GM04504 (cell line): ENCODE measurements at places on chromosomes 16 and 17.
A peak's percentile ranks its signal among the peaks of the same experiment; 100 is the strongest.

GRCh38 chr16:23940111-23940510 is 104.3 kb downstream of the PRKCB start:
- DNase-seq, result no peak

DNA sequence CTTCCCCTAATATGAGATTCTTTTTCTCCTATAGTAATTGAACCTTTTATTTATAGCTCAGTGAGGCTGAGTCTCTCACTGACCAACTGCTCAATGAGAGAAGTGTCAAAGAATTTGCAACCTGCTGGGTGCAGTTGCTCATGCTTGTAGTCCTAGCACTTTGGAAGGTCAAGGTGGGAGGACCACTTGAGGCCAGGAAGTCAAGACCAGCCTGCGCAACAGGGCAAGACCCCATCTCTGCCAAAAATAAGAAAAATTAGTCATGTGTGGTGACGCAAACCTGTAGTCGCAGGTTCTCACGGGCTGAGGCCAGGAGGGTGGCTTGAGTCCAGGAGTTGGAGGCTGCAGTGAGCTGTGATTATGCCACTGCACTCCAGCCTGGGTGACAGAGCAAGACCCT is 30.9 kb upstream of the CRYBA1 start:
- no peak for DNase-seq

DNA sequence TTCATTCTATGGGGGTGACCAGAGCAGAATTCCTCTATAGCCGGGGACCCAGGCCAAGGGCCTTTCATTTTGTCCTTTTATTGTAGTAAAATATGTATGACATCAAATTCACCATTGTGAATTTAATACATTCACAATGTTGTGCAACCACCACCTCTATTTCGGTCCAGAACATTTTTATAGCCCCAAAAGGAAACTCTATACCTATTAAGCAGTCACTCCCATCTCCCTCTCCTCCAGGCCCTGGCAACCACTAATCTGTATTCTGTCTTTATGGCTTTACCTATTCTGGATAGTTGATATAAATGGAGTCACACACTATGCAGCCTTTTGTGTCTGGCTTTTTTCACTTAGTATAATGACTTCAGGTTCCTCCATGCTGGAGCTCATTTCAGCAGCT is 9.7 kb upstream of the TNS4 start:
- no peak for DNase-seq

GRCh38 chr17:75652934-75653549 is 13.9 kb downstream of the RECQL5 start:
- peak; percentile 4 for DNase-seq

- no peak for DNase-seq
Measured at GRCh38 chr17:71482625-71483024, 638.2 kb upstream of the SOX9 start.

DNA sequence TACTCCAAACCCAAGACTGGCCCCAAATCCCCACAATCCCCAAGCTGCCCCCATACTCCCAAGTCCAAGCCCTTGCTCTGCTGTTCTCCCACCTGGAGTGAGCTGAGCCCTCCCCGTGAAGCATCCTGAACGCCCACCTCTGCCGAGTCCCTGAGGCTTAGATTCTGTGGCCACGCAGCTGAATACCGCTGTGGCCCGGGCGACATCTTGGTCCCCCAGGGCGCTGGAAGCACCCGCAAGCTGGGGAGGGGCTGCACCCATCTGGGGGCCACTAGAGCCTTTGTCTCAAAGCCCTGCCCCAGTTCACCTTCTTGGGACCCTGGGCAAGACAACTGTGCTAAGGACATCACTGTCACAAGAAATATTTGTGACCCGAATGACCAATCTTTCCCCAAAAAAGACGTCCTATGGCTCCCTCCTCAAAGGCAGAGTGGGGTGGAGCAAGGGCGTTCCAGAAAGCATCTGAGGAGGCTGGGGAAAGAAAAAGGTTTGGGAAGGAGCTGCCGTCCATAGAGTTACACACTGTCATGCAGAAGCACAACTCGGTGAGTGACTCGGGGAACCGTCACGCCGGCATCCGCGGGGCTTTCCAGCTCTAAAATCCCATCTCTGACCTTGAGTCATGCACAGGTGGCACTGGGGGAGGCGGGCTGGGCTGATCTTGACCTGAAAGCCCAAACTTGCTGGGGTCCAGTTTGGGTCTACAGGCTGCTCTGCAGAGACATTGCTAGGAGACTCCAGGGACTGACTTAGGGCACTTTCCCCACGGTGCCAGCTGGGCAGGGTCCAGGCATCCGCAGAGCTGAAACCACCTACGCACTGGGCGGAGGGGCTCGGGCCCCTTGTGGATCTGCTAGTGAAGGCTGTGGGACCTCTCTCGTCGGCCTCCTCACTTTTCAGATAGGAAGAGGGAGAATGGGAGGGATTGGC is 6.6 kb downstream of the PTX4 start:
- no peak for DNase-seq

DNA sequence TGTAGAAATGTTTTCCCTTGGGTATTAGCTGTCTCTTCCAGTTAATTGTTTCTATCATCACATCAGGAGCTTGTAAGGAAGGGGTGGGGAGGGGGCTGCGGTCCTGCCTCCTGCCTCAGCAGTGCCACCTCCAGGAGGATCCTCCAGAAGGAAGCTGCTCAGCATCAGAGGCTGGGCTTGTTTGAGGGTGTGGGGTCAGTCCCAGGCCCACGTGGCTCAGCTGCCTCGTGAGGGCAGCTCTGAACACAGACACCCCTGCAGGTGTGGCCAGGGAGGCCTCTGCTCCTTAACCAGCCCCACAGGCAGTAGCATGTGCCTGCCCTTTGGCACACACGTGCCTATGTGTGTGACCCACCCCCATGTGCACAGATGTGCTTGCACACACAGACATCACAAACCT is 46.3 kb downstream of the MRM1 start:
- no peak for DNase-seq

- DNase-seq, result peak; percentile 41
Measured at GRCh38 chr16:48687421-48688038, 77.5 kb upstream of the N4BP1 start.

GRCh38 chr16:65984296-65984695 is 382.2 kb upstream of the CDH5 start:
- DNase-seq, result no peak

DNA sequence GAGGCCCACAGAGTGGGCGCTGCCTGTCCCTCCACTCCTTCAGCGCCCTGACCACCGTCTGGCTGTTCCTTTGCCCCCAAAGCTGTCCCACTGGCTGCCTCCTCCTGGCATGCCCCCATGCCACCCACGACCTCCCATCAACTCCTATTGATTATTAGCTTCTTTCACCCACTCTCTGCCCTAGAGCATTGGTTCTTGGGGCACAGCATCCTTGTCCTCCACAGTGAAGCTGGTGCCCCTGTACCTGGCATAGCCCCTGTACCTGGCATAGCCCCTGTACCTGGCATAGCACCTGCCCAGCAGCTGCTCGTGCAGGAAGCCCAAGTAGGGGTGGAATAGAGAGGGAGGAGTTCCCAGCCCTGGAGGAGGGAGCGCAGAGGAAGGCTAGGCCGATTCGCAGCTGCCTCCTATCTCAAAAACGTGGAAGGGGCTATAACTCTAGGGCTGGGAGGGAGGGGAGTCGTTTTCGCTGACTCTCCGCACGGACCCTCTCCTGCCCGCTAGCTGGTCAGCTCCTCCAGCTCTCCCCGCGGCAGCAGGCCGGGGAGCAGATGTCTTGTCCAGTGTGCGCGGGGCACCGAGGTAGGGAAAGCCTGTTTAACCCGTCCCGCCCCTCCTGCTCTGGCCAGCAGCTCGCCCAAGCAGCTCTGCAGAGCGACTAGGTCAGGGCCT is 5.7 kb upstream of the ACTG1 start:
- no peak for DNase-seq

GRCh38 chr17:73749928-73750605 is 105.8 kb upstream of the SDK2 start:
- DNase-seq, result no peak

- peak; percentile 55 for DNase-seq
Measured at GRCh38 chr17:29145289-29146073, 34.7 kb downstream of the MYO18A start.

DNA sequence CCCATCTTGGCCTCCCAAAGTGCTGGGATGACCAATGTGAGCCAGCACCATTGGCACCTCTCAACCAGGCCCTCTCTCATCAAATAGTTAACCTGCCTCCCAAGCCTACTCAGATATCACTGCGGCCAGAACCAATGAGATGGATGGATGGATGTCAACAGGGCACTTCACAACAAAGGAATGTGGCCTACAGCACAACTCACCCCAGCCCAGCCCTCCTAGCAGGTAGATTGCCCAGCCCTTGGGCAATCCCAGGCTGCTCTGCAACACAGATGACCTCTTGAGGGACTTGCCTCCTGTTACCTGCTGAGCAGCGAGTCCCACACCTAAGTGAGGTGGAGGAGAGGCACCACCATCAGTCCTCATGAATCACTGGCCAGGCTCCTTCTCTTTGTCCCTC is 22.6 kb upstream of the KIFC3 start:
- DNase-seq, result no peak

DNA sequence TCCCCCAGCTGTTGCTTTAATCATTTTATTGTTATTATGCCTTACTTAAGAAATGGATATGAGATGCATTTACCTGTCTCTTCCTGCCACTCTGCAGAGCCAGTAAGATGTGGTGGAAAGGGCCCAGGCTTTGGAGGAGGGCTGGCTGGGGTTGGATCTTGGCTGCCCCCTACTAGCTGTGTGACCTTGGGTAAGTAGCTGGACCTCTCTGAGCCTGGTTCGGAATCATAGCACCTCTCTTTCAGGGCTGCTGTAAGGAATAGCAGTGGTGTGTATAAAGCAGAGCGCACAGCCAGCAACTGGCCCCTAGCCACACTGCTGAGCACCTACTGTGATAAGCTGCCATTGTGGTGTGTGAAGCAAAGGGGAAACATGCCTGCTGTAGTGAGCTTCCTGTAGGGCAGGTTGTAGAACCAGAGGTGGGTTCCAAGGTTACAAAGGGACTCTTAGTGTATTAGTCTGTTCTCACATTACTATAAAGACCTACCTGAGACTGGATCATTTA is 23.9 kb downstream of the MAPT start:
- DNase-seq, result no peak

DNA sequence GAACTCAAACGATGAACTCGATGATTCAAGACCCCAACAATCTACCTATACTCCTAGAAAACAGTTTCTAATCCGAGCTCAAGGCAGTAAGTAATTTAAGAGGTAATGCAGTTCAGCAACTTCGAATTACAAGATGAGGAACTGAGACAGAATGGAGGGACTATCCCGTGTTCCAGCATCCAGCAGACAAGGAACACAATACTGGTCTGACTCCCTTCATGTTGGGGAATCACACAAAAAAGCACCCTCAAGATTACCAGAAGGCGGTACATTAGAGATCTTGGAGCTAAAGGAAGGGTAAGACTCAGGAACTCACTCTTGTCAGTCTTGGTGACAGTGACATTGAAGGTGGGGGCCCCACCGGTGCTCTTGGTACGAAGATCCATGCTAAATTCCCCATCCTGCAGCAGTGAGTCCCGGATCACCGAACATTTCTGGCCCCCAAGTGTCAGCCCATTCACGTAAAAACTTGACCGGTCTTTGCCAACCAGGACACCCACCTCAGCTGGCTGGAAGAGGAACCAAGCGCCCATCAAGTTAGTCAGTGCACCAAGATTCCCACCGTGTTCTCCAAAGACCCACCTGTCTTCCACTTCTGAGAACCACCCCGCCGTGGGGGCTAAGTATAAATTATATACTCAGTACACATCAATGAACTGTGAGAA is 1.9 kb downstream of the PFN1 start:
- DNase-seq, result no peak

GRCh38 chr16:3032624-3033023 is 4.1 kb downstream of the BICDL2 start:
- no peak for DNase-seq

GRCh38 chr16:11208916-11209665 is 46.9 kb downstream of the SOCS1 start:
- no peak for DNase-seq

GRCh38 chr16:76583945-76584344 is 306.7 kb downstream of the CNTNAP4 start:
- no peak for DNase-seq

DNA sequence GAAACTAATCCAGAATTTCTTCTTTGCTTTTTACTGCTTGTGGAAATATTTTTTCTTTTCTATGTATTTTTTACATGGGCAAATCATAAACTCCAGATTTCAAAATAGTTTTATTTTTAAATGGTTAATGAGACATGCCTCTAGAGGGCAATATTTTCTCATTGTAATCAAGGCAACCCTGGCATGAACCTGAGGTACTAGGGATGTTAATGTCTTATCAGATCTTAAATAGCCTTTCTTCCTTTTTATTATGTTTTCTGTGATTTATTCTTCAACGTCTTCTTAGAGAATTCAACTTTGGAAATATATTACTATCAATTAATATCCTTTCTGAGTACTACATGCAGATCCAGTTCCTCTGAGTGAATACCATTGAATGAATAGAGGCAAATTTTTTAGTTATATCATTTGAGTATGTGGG is 324.7 kb downstream of the BCAS3 start:
- peak; percentile 27 for DNase-seq

GRCh38 chr16:55489119-55489955 is 10.3 kb downstream of the MMP2 start:
- DNase-seq, result no peak

- no peak for DNase-seq
Measured at GRCh38 chr17:34166352-34166751, 88.7 kb upstream of the CCL2 start.

GRCh38 chr17:51853857-51854256 is 304.7 kb downstream of the CA10 start:
- DNase-seq, result no peak

GRCh38 chr16:89401641-89402445 is 88.5 kb downstream of the ANKRD11 start:
- peak; percentile 48 for DNase-seq
